ENCODE measurements at places on chromosomes 3 and 15. TPM values are rescaled to one million over a fixed set of nuclear protein-coding genes. Genes with fewer than 3 reads are reported as not detected.
A peak's percentile ranks its signal among the peaks of the same experiment; 100 is the strongest.

COLQ gene
- total RNA-seq = 0.64 TPM

IL17RC gene
- 23.6 TPM for total RNA-seq

UPK1B gene
- total RNA-seq = 4.4 TPM

AGBL1 gene
- total RNA-seq = not detected

SCN10A gene
- not detected for total RNA-seq

CFAP91 gene
- total RNA-seq = 0.90 TPM

SLC38A3 gene
- total RNA-seq = 6.0 TPM

MESP2 gene
- 1.1 TPM for total RNA-seq

PLSCR2 gene
- total RNA-seq = 0.54 TPM

UROC1 gene
- total RNA-seq = not detected

DNA sequence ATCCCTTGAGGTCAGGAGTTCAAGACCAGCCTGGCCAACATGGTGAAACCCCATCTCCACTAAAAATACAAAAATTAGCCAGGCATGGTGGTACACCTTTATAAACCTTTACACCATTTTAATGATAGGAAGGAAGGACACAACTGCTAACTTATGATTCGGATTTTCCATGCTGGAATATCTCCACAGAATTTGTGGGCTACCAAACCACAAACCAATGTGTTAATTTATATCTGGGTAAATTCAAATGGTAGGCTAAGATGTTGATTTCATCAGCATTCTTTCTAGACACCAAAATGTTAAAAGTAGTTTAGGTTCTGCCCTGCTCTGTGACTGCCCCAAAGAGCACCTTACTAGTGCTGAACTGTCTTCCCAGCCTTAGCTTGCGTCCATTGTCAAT, 72.8 kb downstream of the POLQ start:
- no peak overlapping the region for H3K4me3 ChIP-seq
- peaks cover 3% of the 10 kb centered on the region for H3K36me3 ChIP-seq
- no peak for DNase-seq
- no peak overlapping the region for H3K27ac ChIP-seq
- H3K4me1 ChIP-seq = no peaks in the 10 kb centered on the region
- H3K27me3 ChIP-seq = no peaks in the 10 kb centered on the region

GRCh38 chr3:72617424-72618024, 230.7 kb downstream of the SHQ1 start:
- no peaks in the 10 kb centered on the region for H3K27me3 ChIP-seq
- H3K36me3 ChIP-seq = no peaks in the 10 kb centered on the region
- no peak overlapping the region for H3K27ac ChIP-seq
- H3K4me1 ChIP-seq = no peaks in the 10 kb centered on the region
- no peak for DNase-seq

DNA sequence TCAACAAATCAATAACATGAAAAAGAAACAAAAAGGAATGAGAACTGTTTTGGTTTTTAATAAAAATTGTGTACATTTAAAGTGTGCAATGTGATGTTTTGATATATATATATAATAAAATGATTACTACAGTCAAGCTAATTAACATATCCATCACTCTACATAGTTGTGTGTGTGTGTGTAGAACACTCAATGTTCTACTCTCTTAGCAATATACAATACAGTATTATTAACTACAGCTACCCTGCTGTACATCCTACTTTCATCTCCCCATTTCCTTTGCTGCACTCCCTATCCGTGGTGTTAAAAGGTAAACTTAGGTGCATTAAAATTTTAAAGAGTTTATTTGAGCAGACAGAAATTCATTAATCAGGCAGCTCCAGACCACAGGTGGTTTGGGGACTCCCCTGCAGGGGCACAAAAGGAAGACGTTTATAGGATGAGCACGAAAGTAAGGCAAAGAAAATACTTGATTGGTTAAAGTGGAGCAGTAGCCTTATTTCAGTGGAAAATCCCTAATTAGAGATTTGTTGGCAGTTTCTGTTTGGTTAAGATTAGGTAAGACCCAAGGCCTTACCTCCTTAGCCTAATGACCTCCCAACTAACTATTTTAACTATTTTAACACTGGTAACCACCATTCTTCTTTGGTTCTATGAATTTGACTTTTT, 61.8 kb upstream of the SNRK start:
- no peak overlapping the region for H3K4me3 ChIP-seq
- no peak overlapping the region for H3K27ac ChIP-seq
- DNase-seq = no peak
- H3K36me3 ChIP-seq = no peaks in the 10 kb centered on the region

- no peak overlapping the region for H3K4me3 ChIP-seq
- DNase-seq = no peak
- H3K36me3 ChIP-seq = no peaks in the 10 kb centered on the region
These were observed 220.0 kb upstream of the GRM7 start for GRCh38 chr3:6640907-6641306.

GRCh38 chr3:152843955-152844354, 9.0 kb downstream of the P2RY1 start:
- no peaks in the 10 kb centered on the region for H3K4me1 ChIP-seq
- no peaks in the 10 kb centered on the region for H3K36me3 ChIP-seq
- no peak for DNase-seq
- H3K4me3 ChIP-seq = no peak overlapping the region

DNA sequence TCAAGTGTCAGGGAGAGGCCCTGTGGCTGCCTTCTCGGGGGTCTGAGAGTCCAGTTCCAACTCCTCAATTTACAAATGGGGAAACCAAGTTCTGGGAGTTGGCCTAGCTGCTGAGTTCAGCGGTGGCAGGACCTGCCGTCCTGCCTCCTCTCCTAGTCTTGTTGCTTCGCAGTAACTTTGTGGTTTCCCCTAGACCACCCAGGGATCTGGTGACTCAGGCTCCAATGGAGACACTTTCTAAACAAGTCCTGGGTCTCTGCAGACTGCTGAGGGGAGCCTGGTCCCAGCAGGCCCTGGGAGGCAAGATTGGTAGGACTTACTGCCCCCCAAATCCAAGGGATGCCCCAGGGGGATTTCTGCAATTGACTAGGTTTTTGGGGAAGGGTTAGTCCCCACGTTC, 83.6 kb downstream of the SMAD6 start:
- H3K27ac ChIP-seq = peak overlapping the region; percentile 67
- H3K4me3 ChIP-seq = no peak overlapping the region
- H3K4me1 ChIP-seq = peaks cover 37% of the 10 kb centered on the region
- H3K36me3 ChIP-seq = no peaks in the 10 kb centered on the region

DNA sequence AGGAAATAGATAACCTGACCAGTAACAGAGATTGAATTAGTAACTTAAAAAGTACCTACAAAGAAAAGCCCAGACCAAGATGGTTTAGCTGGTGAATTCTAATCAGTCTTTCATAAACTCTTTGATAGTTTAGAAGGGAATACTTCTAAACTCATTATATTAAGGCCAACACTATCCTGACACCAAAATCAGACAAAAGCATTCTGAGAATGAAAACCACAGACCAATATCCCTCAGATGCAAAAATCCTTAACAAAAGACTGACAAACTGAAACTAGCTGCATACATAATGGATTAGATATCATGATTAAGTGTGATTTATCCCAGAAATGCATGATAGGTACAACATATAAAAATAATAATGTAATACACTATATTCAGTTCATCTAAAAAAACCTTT, 115.6 kb downstream of the RFX7 start:
- no peak for DNase-seq
- no peak overlapping the region for H3K4me3 ChIP-seq
- H3K27ac ChIP-seq = no peak overlapping the region
- H3K36me3 ChIP-seq = no peaks in the 10 kb centered on the region
- no peaks in the 10 kb centered on the region for H3K27me3 ChIP-seq

DNA sequence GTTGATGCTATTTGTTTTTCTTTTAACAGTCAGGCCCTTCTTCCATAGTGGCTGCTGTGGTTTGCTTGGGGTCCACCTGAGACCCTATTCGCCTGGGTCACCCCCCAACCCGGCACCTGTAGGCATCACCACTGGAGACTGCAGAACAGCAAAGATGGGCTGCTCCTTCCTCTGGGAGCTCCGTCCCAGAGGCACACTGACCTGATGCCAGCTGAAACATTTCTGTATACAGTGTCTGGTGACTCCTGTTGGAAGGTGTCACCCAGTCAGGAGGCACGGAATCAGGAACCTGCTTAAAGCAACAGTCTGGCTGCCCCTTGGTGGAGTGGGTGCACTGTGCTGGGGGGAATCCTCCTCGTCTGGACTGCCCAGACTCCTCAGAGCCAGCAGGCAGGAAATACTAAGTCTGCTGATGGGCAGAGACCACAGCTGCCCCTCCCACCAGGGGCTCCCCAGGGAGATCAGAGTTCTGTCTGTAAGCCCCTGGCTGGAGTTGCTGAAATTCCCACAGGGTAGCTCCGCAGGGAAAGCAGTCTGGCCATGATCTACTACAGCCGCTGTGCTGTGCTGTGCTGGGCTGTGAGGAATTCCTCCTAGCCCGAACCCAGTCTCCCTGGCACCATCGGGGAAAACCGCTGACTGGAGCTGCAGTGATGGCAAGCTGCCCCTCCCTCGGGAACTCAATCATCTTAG, 248.2 kb downstream of the TBC1D5 start:
- no peaks in the 10 kb centered on the region for H3K36me3 ChIP-seq
- no peak overlapping the region for H3K4me3 ChIP-seq

DNA sequence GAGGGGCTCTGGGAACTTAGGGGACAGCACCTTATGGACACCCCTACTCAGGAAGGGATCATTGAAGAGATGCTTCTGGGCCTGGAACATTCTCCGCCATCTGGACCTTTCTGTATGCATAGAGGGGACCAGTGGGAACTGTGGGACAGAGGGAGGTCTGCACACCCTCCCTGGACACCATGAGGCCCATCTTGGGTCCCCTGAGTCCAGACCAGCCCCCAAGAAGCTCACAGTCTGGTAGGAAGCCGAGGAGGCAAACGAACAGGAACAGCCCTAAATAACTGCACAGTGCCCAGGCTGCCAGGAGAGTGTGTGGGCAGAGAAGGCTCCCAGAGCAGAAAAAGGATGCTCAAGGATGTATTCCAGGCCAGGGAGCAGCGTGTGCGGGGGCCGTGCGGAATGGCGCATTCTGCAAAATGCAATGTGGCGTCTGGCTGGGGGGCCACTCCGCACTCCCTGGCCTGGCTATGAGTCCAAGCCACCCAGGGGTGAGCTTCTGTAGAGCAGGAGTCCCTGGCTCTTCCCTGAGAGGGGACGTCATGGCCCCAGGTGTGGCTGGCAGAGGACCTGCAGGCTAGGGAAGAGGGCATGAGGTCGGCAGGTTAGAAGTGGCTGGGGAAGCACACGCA, 24.5 kb upstream of the KLF13 start:
- H3K4me3 ChIP-seq = no peak overlapping the region
- DNase-seq = no peak
- H3K27ac ChIP-seq = no peak overlapping the region
- no peaks in the 10 kb centered on the region for H3K36me3 ChIP-seq
- no peaks in the 10 kb centered on the region for H3K27me3 ChIP-seq
- H3K4me1 ChIP-seq = peaks cover 9% of the 10 kb centered on the region

DNA sequence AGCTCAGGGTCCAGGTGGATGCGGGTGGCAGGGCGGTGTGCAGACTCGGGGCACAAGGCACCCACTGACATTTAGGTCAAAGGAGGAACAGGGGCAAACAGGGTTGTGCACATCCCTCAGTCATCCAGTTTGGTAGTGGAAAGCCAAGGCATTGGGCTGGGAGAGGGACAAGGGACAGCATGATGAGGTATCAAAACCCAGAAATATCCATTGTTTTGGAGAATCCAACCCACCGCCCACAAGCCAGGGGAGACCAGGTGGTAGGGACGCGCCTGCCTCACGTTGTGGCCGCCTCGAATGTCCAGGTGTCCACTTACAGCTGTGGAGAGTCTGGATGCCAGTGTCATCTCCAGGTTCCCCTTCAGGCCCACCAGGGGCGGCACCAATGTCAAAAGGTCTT, 33.3 kb downstream of the SLC41A3 start:
- no peak overlapping the region for H3K27ac ChIP-seq
- no peaks in the 10 kb centered on the region for H3K27me3 ChIP-seq
- no peaks in the 10 kb centered on the region for H3K4me1 ChIP-seq
- H3K36me3 ChIP-seq = no peaks in the 10 kb centered on the region
- H3K4me3 ChIP-seq = no peak overlapping the region

DNA sequence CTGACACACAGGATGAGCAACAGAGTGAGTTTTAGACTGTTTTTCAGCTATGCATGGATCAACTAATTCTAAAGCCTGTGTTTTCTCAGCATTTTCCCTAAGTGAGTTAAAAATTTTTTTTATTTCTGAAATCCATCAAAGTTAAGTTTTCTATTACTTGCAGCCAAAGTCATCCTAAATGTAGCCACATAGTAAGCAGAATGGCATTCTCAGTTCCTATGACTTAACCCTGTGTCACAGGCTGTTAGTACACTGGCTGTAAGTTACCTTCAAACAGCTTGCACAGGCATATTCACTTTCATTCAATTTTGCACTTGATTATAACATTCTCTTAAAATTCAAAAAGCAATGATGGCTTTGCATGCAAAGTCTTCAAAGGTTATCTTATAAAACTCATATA, 368.2 kb downstream of the OCA2 start:
- DNase-seq = no peak
- no peaks in the 10 kb centered on the region for H3K4me1 ChIP-seq
- no peaks in the 10 kb centered on the region for H3K27me3 ChIP-seq
- H3K27ac ChIP-seq = no peak overlapping the region

GRCh38 chr3:193262707-193263106, 21.7 kb downstream of the PLAAT1 start:
- H3K27me3 ChIP-seq = no peaks in the 10 kb centered on the region
- H3K4me3 ChIP-seq = no peak overlapping the region
- no peak for DNase-seq
- H3K27ac ChIP-seq = no peak overlapping the region

DNA sequence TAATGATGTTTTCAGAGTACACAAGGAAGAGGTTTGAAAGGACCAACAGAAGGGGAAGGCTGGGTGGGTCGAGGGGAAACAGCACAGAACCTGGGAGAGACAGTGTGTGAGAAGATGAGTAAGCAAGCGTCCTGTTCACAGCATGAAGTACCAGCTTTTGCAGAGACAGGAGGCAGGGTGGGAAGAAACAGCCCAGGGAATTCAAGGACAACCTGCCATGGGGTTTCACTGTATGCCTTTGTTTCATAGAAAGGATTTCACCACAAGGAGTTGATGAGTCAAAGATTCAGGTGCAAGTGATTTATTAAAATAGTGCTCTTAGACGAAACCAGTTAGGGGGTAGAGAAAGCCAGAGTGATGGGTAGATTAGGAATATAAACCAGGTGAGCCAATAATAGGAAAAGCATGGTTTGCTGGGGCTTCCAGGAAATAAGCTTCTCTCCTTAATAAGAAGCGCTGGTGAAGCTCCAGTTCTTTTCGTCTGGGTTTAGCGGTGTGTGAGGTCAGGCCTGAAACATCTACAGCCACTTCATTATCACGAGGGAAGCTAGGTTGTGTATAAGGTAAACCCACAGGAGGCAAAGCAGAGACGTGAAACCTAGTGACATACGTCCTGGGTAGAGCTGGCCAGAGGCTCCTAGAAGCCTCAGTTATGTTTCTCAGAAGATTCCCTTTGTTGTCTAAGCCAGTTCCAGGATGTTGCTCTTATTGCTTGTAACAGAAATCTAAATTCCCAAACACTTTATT, 3.9 kb downstream of the HHLA2 start:
- no peaks in the 10 kb centered on the region for H3K4me1 ChIP-seq
- H3K36me3 ChIP-seq = no peaks in the 10 kb centered on the region
- no peak for DNase-seq
- no peak overlapping the region for H3K27ac ChIP-seq
- H3K27me3 ChIP-seq = no peaks in the 10 kb centered on the region

GRCh38 chr3:69182588-69183316, 60.4 kb upstream of the LMOD3 start:
- no peaks in the 10 kb centered on the region for H3K4me1 ChIP-seq
- no peaks in the 10 kb centered on the region for H3K36me3 ChIP-seq
- no peak for DNase-seq
- H3K27me3 ChIP-seq = no peaks in the 10 kb centered on the region
- no peak overlapping the region for H3K27ac ChIP-seq
